ENCODE measurements at places on chromosomes 5 and 9.

- DNase-seq, result no peak
Measured at GRCh38 chr9:115208501-115208900, 90.5 kb upstream of the TNC start.

- DNase-seq, result no peak
Measured at GRCh38 chr9:119795395-119795794, 426.2 kb upstream of the BRINP1 start.

GRCh38 chr5:96778409-96778808, 29.3 kb downstream of the ERAP1 start:
- DNase-seq, result no peak

DNA sequence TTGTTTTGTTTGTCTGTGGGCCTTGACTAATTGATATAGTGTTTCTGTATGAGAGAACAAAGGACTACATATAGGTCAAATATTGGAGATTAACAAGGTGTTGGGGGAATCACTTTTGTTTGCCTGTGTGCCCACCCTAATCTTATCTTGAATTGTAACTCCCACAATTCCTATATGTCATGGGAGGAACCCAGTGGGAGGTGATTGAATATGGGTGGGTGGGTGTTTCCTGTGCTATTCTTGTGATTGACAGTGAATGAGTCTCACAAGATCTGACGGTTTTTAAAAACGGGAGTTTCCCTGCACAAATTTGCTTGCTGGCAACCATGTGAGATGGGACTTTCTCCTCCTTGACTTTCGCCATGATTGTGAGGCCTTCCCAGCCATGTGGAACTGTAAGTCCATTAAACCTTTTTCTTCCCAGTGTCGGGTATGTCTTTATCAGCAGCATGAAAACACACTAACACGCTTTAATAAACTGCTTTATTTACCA, 64.9 kb upstream of the HSPB3 start:
- DNase-seq, result no peak
